ENCODE measurements at places on chromosomes 2 and 18.

GRCh38 chr2:226991663-226992062 is 155.8 kb downstream of the RHBDD1 start:
- no peak for DNase-seq

- no peak for DNase-seq
These were observed 146.4 kb downstream of the PTH2R start for GRCh38 chr2:208552943-208553342.

DNA sequence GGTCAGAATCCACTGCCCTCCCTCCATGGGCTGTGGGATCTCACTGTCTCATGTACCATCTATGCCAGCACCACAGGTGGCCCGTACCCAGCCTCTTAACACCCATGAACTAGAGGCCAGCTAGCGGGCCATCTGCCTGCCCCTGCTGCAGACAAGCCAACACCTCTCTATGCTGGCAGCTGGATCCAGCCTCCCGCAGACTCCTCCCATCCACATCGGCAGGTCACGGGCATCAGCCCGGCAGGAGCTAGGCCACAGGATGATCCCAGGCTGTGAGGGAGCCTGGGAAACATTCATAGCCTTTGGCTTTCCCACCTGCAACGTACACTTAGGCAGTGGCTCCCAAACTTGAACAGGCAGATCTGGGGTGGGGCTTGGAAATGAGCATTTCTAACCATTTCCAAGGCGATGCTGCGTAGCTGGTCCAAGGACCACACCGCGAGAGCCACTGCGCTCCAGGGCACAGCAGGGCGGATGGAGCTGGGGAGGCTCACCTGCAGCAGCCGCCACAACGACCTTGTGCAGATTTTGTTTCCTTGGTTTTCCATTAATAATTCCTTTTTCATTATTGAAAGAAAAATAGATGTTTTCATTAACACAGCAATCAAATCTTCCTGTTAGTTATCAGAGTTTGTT is 114.7 kb downstream of the KCNF1 start:
- no peak for DNase-seq

DNA sequence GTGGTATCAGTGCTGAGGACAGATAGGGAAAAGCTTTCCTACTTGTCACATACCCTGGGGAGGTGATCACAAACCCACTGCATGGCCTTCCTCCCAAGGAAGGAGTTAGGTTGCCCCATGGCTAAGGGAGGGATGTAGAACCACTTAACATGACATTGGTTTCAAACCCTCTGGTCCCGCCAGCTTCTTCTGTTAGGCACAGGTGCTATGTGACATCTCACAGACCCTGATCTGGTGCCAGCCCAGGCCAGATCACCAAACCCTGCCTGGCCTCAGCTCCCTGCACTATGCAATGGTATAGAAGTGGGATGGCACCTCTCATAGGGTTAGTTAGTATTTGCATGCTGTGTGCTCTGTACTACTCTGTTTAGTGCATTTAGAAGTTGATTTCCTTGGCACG is 58.0 kb downstream of the TCF7L1 start:
- DNase-seq: no peak

DNA sequence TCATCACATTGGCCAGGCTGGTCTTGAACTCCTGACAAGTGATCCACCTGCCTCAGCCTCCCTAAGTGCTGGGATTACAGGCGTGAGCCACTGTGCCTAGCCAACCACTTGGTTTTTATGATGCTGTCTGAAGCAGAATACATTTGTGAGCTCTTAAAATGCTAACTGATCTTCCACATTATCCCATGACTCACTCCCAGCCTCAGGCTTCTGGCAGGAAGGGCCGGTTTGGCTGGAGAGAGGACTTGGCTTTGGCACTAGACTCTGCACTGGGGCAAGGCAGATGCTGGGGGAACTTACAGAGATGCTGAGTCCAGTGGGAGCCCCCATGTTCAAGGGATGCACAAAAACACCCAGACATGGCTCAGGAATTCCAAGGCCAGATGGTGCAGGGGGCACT is 40.5 kb upstream of the SH3BP4 start:
- DNase-seq: no peak

DNA sequence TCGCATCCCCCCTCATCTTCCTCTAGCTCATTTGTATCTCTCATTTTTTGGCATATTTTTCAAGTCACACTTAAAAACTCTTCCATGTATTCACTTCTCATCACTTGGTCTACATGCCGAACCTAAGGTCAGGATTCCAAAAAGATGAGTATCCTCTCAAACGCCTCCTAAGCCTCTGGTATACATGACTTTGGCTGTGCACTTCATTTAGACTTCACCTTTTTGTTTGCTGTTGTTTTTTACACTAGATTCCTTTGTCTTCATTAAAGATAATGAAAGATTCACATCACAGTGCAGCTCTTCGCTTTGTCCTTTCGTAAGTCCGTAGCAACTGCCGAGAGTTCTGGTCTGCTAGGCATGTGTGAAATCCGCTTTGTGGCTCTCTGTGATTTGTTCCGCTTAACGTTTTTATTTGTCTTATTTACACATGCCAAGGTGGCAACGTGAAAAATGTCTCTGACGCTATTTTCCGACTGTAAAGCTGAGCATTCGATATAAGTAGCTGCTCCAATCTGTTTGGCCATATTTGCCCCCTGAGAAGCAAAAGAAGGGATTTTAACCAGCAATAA is 17.7 kb downstream of the RND3 start:
- DNase-seq: no peak

DNA sequence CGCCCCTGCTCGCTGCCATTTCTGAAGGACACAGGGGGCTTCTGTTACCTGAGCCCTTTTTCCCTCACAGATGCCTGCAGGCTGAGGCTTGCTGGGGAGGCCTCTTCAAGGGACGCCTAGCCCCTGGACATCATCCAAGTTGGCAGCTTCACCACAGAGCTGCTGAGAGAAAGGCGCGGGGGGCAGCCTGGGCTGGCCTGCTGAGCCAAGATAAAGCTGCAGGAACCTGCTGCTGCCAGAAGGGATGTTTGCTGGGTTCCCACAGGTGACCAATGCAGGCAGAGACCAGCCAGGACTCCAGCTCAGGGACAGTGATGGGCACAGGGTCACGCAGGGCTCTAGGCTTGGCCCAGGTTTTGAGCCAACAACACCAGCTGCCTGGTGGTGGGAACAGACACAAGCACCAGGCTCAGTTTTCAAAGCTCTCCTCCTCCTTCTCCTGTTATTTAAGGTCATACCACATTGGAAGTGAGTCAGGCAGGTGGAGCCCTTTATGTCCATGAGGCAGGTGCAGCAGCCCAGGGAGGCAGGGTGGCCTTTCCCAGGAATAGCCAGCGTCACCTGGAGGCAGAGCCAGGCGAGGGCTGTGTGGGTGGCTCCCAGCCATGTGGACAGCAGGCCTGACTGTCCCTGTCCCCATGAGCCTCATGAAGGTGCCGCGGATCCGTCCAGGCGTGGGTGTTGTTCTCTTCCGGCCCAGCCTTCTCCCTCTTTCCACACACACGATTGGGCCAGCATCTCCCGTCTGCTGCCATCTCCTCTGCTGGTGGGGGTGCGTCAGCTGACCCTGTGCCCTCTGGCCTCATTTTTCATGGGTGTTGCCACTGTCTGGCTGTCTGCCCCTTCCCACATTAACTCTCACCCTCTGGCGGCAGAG is 515.5 kb upstream of the MYT1L start:
- DNase-seq: no peak

Data from CD4-positive, alpha-beta T cell treated with Interleukin-4 for 4 hours (primary cell).